Thymus (tissue), 14 donors: ENCODE measurements at places on chromosomes 11 and 22.
A peak's percentile ranks its signal among the peaks of the same experiment; 100 is the strongest.

DNA sequence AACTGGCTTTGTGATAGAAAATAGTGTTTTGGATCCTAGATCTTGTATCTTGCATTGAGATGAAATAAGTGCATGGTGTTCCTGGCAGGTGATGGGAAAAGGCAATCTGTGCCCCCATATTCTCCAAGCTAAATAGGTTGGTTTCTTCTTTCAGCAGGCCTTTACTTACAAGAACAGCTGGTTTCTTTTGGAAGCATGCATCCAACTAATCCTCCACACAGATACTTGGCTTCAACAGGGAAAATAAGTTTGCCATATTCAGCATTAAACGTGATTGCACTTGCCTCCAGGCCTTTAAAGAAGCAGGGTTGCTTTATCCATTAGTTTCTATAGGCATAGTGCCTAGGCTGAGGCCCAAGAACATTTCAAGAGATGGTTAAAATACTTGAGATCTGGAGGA lies 59.9 kb downstream of the APIP start:
- no peak for DNase-seq
- H3K27ac ChIP-seq = no peak overlapping the region
- H3K4me1 ChIP-seq = no peaks in the 10 kb centered on the region
- H3K27me3 ChIP-seq = no peaks in the 10 kb centered on the region
- H3K4me3 ChIP-seq = no peak overlapping the region

DNA sequence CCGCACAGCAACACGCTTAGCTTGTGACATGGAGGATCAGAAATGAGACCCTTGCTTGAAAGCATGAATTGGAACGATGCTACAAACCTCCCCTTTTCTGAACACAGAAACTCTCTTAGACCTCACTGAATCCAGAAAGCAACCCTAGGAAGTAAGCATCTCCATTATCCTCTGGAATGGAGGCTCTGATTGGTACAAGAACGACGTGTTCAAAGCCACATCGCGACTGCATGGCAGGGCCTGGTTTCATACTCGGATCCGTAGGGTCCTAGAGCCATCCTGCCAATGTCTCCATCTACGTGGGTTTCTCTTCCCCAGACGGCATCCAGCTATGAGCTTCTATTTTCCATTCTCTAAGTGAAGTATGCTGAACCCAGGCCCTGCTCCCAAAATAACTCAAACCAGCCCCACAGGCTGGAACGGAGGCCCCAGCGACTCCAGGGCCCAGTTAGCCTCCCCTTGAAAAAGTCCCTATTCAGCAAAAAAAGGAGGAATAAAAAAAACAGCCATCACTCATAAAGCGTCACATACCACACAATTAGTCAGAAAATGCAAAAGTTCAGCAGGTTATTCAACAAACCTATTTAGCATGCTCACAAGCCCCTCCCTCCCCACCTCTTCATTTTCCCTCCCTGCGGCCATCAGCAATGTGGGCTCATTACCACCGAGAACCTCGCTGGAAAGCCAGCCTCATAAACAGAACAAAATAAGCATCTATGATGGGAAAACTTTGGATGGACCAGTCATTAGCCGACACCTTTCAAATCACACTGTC lies 7.1 kb upstream of the MN1 start:
- no peak overlapping the region for H3K4me3 ChIP-seq
- H3K27me3 ChIP-seq = peaks cover 1% of the 10 kb centered on the region
- no peaks in the 10 kb centered on the region for H3K4me1 ChIP-seq
- H3K27ac ChIP-seq = no peak overlapping the region

DNA sequence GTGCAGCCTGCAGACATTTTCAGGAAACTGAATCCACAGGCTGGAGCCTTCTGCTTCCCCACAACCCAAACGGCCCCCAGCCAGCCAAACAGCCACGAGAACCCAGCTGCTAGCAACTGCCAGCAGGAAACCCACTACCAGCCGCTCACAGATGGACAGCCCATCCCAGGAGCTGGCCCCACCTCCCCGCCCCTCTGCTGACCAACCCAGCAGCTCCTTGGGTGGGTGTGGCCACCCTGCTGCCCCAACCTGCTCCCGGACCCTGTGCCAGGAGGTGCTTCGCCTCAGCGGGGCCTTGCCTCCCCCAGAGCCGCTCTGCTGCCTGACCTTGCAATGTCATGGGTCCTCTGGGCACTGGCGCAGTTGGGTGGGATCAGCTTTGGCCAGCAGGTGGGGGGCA lies 8.2 kb upstream of the CCDC188 start:
- no peak overlapping the region for H3K4me3 ChIP-seq
- DNase-seq = no peak
- no peaks in the 10 kb centered on the region for H3K27me3 ChIP-seq
- peak overlapping the region; percentile 47 for H3K27ac ChIP-seq

GRCh38 chr22:48832592-48832991 lies 995.1 kb downstream of the BRD1 start:
- no peaks in the 10 kb centered on the region for H3K36me3 ChIP-seq
- no peak for DNase-seq
- no peak overlapping the region for H3K27ac ChIP-seq
- H3K4me3 ChIP-seq = no peak overlapping the region

- no peaks in the 10 kb centered on the region for H3K36me3 ChIP-seq
- H3K27me3 ChIP-seq = no peaks in the 10 kb centered on the region
- no peak for DNase-seq
- H3K27ac ChIP-seq = no peak overlapping the region
- no peak overlapping the region for H3K4me3 ChIP-seq
- peaks cover 29% of the 10 kb centered on the region for H3K4me1 ChIP-seq
These were observed 58.4 kb upstream of the BID start for GRCh38 chr22:17832665-17833064.

DNA sequence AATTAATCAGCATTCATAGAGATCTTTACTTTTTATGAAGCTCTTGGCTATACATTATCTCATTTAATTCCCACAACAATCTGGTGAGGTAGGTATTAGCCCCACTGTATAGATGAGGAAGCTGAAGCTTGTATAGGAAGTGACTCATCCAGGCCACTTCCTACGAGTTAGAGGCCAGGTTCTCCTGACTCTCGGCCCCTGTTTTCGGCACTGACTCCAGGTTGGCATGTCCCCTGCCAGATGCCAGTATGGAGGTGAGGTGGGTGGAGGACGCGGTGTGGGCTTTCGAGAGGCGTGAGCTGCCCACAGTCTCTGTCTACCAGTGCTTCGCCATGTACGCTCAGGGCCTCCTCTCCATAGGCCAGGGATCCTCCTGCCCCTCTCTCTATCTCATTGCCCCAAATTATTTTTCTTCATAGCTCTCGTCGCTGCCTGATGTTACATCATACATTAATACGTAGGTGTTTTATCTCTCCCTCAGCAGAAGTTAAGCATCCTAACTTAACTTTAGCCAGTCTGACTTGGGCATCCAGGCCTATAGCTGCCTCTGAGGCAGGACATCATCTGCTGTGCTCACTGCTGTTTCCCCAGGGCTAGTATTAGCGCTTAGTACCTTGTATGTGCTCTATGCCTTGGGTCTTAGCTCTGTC lies 9.0 kb downstream of the DGAT2 start:
- no peak overlapping the region for H3K4me3 ChIP-seq
- no peak overlapping the region for H3K27ac ChIP-seq
- no peaks in the 10 kb centered on the region for H3K36me3 ChIP-seq
- H3K4me1 ChIP-seq = no peaks in the 10 kb centered on the region
- no peak for DNase-seq

DNA sequence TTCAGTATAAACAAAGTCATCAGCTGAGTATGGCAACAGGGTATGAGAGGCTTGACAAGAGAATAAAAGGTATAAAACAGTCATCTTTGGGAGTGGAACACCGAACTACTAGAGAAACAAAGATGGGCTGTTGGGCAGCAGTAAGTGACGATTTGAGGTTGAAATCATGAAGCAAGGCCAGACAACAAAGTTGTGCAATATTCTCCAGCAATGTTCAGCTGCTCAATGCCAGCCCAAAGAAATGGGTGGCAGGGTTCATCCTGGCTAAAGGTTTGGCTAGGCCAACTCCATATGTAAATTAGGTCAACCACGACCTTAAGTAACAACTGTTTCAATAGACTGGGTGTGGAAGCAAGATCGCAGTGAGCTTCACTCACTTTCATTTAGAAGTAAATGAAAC lies 6.2 kb downstream of the APIP start:
- no peaks in the 10 kb centered on the region for H3K27me3 ChIP-seq
- DNase-seq = no peak
- H3K4me1 ChIP-seq = peaks cover 31% of the 10 kb centered on the region
- peak overlapping the region; percentile 89 for H3K27ac ChIP-seq

DNA sequence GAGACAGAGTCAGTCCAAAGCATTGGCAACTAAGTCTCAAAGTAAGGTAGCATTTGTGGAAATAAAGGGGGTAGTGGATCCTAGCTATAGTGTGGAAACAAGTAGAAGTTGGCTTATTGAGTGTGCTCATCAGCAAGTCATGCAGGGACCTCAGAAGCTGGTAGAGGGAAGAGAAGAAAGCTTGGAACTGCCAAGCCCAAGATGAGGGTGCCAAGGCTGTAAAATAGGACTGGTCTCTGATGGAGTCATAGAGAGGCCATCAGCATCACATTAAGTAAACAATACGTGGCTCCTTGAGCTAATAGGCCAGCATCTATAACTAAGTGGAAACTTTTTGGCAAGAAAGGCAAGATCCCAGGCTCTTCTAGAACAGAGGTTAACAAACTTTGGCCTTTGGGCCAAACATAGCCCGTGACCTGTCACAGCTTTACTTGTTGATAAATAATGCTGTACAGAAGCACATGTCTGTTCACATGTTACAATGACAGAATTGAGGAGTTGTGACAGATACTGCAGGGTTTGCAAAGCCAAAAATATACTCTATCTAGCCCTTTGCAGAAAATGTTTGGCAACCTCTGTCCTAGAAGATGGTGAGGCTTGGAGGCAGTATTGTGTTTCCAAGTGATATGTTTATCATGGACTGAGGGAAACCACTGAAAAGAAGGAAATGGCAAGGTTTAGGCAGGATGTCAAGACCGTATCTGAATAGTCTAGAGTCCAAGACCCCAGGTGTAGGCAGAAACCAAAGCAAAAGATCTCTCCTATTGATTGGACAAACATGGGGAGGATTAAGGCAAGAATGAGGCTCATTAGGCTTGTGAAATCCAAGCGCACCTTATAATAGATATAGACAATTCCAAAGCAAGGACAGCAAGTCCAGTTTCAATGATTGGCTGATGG lies 62.5 kb upstream of the CD44 start:
- no peak overlapping the region for H3K4me3 ChIP-seq
- peaks cover 42% of the 10 kb centered on the region for H3K4me1 ChIP-seq
- H3K36me3 ChIP-seq = no peaks in the 10 kb centered on the region
- H3K27ac ChIP-seq = peak overlapping the region; percentile 50
- H3K27me3 ChIP-seq = no peaks in the 10 kb centered on the region
- no peak for DNase-seq

DNA sequence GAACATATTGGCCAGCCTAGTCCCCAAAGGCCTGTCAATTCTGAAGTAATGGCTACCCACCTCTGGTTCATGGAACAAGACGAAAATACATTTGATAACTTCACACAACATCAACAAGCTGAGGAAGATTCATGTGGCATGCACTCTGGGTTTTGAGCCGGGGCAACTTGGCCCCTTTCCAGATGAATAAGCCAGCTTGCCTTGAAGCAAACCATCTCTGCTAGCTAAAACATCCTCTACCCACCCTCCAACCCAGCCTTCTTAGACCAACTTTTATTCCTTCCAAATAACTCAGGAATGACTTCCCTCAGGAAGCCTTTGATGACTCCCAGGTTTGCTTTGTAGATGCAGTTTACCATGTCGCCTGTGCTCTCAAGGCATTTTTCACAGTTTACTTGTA lies 94.4 kb downstream of the SLC1A2 start:
- no peak overlapping the region for H3K27ac ChIP-seq
- no peaks in the 10 kb centered on the region for H3K27me3 ChIP-seq
- no peak for DNase-seq
- H3K4me1 ChIP-seq = peaks cover 2% of the 10 kb centered on the region

DNA sequence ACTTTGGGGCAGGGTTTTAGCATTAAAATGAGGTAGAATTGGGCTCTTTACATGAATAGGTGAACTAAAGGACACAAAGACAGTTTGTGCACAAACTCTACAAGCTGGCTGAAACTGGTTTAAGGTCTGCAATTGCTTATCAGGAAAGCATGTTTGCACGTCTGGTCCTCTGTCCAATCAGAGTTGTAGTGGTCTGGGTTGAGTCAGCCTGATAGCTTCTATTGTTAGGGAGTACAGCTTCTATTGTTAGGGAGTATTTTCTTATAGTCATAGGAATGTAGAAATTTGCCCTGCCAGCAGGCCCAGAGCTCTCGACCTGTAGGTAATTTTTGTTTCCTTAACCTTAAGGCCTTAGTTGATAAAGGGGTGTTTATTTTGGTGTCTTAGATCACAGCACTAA lies 1422.4 kb downstream of the LRRC4C start:
- no peak overlapping the region for H3K27ac ChIP-seq
- no peaks in the 10 kb centered on the region for H3K27me3 ChIP-seq
- no peak overlapping the region for H3K4me3 ChIP-seq
- no peaks in the 10 kb centered on the region for H3K4me1 ChIP-seq
- no peak for DNase-seq

- peaks cover 23% of the 10 kb centered on the region for H3K4me1 ChIP-seq
- H3K27ac ChIP-seq = peak overlapping the region; percentile 36
- H3K27me3 ChIP-seq = no peaks in the 10 kb centered on the region
- no peak overlapping the region for H3K4me3 ChIP-seq
- DNase-seq = peak; percentile 65
- no peaks in the 10 kb centered on the region for H3K36me3 ChIP-seq
These were observed 50.8 kb downstream of the FLRT1 start for GRCh38 chr11:64086258-64087123.

DNA sequence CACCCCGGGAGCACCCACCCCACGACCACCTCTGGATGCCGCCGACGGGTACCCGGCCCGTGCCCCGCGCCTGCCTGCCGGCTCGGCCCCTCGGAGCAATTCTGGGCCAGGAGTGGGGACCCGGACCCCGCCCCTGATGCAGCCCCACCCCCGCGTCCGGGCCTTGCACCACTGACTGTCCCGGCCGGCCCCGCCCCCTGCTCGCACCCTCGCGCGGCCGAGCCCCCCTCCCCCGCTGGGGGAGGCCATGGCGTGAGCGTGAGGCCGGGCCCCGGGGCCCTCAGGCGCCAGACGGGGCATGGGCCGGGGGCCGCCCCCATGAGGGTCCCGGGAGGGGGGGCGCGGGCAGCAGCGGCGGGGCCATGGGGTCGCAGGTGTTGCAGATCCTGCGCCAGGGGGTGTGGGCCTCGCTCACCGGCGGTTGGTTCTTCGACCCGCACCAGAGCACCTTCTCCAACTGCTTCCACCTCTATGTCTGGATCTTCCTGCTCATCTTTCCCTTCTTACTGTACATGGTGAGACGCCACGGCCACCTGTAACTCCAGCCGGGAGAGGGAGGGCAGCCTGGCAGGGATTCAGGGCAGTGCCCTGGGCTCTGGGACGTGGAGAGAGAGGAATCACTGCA lies 486 bp downstream of the PCNX3 start:
- peak overlapping the region; percentile 87 for H3K4me3 ChIP-seq
- no peak for DNase-seq
- peak overlapping the region; percentile 94 for H3K27ac ChIP-seq
- H3K27me3 ChIP-seq = no peaks in the 10 kb centered on the region
- H3K4me1 ChIP-seq = peaks cover 43% of the 10 kb centered on the region
- H3K36me3 ChIP-seq = peaks cover 61% of the 10 kb centered on the region

- H3K4me3 ChIP-seq = no peak overlapping the region
- H3K36me3 ChIP-seq = no peaks in the 10 kb centered on the region
- H3K27ac ChIP-seq = no peak overlapping the region
- H3K27me3 ChIP-seq = no peaks in the 10 kb centered on the region
These were observed 1.8 kb downstream of the TMEM86A start for GRCh38 chr11:18700375-18700774.
